Heart right ventricle (tissue), 16 donors: ENCODE measurements at places on chromosomes 7 and 10. TPM values are rescaled to one million over a fixed set of nuclear protein-coding genes. Genes with fewer than 3 reads are reported as not detected.

The GDF2 gene
- not detected for total RNA-seq

GRCh38 chr7:128032605-128033235 lies 1.5 kb upstream of the LRRC4 start:
- DNase-seq, result peak; percentile 21

- DNase-seq, result no peak
Measured at GRCh38 chr10:113616244-113617074, 47.4 kb downstream of the NRAP start.

- no peak for DNase-seq
Measured at GRCh38 chr10:132044803-132045202, 20.9 kb upstream of the JAKMIP3 start.

DNA sequence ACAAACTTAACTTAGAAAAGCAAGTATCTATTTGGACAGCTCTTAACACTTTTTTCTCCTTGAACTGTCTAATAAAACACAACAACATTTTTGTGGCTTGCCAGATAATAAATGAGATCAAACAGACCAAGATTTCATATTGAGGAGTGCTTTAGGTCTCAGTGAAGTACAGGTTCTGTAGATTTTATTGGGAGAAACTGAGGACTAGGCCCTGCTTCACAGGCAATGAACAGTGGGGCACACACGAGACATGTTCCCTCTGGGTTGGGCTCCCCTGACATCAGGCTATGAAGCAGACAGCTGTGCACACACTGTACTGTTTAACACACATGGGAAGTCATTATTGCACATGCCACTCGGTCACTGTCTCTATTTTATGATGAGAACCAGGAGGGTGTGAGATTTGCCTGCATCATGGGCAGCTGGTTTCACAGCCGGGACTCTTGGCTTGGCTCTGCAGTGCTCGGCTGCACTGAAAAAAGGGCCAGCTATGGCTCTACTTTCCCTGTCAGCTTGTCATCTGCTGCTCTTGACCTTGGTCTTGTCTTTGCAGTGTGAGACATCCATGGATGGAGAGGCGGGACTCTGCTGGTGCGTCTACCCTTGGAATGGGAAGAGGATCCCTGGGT lies 4.2 kb downstream of the IGFBP1 start:
- DNase-seq, result no peak

GRCh38 chr7:140475747-140476333 lies 3.5 kb downstream of the MKRN1 start:
- DNase-seq, result no peak

The UNC5B gene
- 12.1 TPM for total RNA-seq

DNA sequence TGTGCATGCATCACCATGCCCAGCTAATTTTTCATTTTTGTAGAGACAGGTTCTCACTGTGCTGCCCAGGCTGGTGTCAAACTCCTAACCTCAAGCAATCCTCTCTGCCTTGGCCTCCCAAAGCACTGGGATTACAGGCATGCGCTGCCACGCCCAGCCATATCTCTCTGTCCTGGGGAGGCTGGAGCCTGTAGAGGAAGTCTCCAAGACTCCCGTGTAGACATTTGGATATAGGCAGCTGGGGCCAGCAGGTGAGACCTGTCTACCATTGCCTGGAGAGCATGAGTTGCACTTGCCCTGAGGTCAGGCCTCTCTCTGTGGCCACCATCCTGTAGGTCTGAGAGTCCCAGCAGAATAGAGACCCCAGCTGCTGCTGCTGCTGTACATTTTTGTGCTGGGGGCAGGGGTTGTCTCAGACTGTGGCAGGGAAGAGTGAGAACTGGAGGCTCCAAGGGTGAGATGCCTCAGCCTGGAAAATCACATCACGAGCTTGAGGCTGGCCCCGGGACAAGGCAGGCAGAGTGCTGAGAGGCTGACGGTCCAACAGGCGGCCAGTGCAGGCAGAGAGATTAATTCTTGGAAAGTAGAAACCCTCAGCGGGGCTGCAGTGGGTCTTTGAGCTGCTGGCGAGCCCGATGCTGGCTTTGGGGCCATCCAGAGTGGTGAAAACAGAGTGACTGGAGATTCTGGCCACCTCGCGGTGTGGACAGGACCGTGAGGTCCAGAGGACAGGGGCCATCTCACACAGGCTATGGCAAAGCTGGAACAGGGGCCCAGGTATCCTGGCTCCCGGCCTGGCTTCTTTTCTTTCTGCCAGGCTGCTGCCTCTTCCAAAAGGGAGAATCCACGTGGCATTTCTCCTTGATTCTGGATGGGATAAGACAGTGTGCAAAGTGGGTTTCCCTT lies 60.9 kb downstream of the TMEM270 start:
- no peak for DNase-seq

DNA sequence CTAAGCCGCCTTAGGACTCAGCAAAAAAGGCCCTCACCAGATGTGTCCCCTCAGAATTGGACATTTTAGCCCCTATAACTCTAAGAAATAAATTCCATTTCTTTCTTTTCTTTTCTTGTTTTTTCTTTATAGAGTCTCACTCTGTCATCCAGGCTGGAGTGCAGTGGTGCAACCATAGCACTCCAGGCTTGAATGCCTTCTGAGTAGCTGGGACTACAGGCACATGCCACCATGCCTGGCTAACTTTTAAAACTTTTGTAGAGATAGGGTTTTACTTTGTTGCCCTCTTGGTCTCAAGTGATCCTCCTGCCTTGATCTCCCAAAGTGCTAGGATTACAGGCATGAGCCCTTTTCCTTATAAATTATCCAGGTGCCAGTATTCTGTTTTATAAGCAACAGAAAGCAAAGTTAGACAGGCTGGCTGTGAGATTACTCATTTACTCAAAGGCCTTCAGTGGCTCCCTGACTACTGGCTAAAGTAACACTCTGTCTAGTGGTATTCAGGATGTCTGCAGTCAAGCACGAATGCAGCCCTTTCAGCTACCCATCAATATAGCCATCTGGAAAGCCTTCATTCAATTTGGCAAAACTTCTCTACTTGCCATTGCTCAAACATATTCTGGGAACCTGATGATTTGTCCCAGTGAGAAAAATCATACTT lies 128.6 kb downstream of the ICA1 start:
- DNase-seq, result no peak

DNA sequence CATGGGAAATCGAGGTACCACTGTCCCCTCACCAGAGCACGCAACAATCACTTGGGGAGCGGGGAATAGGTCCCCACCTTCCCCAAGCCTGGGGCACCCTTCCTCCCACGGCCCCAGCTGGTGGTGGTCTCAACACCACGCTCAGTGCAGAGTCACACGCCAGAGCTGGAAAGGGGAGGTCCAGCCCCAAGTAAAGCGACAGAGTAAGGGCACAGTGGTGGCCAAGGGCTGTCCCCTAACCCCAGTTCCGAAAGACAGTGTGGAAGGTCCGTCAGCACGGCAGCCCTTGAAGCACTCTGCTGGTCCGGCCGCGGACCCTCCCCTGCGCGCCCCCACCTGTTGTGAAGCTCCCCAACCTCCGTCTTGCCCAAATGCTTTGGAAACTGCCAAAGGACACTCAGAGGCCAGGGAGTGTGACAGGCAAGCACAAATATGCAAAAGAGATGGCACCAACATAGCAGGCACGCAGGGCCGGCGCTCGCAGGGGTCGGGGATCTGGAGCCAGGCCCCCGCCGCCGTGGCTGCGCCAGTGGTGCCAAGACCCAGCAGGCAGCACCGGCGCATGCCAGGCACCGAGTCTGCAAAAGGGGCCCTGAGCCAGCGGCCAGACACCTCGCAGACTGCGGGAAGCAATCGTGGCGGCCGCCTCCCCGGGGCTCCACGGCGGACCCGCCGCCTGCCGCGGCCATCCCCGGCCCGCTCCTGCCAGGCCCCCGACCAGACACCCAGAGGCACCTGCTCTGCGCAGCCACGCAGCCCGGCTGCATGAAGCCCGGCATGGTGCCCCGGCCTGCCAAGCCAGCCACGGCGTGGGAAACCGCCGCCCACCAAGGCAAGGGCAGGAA lies 51.6 kb upstream of the SRRM3 start:
- DNase-seq, result no peak

DNA sequence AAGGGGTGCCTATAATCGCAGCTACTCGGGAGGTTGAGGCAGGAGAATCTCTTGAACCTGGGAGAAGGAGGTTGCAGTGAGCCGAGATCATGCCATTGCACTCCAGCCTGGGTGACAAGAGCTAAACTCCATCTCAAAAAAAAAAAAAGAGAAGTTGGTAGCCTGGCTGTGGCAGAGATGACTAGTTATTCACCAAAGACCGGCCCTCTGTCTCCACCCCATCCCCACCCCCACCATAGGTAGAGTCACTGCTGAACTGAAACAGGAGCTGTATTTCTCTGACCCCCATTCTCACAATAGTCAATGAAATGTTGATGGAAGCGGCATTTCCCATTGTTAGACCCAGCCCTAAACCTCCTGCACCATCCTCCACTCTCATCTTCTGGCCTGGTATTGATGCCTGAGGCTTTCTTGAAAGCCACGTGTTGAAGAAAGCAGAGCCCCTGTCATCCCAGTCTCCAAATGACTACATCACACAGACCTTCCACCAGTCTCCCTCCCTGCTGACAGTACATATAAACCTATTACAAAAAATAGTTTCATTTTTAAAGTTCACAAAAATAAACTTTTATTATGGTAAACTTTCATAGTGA lies 9.4 kb upstream of the PIK3CG start:
- no peak for DNase-seq

The MTPN gene
- 80.4 TPM for total RNA-seq

The SRPK2 gene
- 30.3 TPM for total RNA-seq

- DNase-seq, result no peak
Measured at GRCh38 chr10:4352414-4352961, 473.5 kb upstream of the AKR1E2 start.

- no peak for DNase-seq
Measured at GRCh38 chr7:126578338-126578737, 674.4 kb downstream of the GRM8 start.

- DNase-seq, result no peak
Measured at GRCh38 chr7:138245216-138245615, 169.0 kb downstream of the AKR1D1 start.

- DNase-seq, result no peak
Measured at GRCh38 chr10:98058295-98058694, 27.9 kb upstream of the CRTAC1 start.

DNA sequence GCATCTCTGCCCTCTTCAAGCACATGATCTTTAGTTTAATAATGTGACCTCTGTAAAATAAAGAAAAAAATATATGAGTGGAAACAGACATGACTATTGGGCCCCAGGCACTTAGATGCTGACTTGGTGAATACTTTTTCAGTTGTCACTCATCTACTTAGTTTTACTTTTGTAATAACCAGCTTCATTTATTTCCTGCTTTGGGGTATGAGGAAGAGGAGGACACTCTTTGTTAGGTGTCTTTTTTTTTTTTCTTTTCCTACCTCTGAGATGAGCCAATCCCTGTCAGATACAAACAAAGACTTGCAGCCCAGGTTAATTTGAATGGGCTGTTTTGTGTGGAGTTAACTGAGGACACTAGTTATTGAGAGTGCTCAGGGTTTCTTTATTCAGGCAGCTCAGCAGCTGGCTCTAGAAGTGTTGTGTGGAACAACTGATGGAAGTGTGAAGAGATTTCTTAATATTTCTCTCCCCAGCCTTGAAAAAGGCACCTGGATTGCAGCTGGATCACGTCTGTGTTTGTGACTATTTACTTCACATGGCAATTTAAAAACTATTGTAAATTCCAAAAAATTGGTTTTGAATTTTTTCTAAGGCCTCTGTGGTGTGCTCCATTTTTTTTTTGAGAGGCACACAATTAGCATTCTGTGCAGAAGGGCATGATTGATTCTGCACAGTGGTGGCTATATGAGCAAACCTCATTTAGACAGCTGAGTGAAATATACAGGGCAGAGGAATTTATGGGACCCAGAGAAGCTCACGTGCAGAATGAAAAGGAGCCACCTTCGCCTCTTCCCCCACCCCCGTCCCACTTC lies 333.8 kb downstream of the LRMDA start:
- no peak for DNase-seq

DNA sequence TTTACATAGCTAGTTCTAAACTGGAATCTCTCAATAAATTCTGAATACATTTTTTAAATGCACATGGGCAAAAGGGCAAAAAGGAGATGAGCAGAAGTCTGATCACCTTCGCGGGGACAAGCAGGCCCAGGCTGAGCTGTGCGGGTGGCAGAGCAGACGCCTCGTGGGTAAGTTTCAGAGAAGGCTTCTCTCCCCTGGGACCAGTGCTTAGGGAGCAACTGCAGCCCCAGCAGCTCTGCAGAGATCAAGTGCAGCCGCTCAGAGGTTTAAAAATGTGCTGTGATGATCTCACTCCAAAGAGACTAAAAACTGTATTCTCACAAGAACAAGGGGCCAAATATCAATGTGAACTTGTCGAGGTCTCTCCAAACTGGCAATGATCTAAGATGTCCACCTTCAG lies 264.3 kb upstream of the RNF32 start:
- no peak for DNase-seq

GRCh38 chr10:5871596-5871995 lies 18.1 kb downstream of the ANKRD16 start:
- no peak for DNase-seq

DNA sequence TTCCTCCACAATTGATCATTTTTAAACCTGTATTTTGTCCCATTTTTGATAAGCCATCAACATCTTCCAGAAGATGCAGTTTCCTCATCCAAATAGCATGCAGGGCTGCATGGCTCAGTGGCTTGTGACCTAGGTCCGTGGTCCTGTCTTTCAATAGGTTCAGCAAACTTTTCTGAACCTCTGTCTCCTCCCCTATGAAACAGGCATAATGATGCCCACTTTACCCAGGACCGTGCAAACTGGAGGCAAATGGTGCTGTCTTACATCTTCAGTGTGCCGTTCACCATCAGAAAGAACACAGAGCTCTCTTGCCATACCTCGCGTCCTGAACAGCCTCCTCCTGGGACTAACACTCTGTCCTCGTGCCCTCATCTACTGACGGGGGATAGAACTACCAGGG lies 22.3 kb upstream of the FIGNL1 start:
- DNase-seq, result no peak

- no peak for DNase-seq
Measured at GRCh38 chr7:102967798-102968197, 55.0 kb downstream of the LRRC17 start.

- DNase-seq, result no peak
Measured at GRCh38 chr7:127831318-127832219, 179.6 kb downstream of the SND1 start.

- DNase-seq, result no peak
Measured at GRCh38 chr7:116949941-116950801, 3.1 kb upstream of the ST7 start.

DNA sequence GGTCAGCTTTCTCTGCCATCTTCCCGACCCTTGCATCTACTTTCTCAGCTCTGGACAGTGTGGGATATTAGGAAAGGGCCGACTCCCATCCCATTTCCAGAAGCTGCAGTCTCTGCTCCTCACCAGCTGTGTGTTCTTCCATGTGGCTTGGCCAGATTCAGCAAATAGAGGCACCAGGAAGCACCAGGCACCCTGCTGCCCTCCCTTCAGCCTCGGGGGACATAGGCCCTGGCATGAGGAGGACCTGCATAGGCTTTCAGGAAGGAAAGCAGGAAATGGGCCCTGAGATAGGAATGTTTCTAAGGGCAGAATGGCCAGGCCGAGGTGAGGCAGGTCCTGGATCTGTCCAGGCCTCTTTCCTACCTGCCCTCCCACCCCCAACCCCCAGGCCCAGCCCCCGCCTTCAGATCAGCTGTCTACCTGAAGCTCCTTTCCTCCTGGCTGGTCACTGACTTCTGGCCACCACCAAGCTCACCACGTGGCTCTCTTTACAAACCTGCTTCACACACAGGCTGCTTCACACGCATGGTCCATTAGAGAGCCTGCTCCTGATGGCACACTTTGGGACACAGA lies 27.5 kb upstream of the PURB start:
- no peak for DNase-seq
